ENCODE measurements at places on chromosomes 2 and 18.
A peak's percentile ranks its signal among the peaks of the same experiment; 100 is the strongest.

DNA sequence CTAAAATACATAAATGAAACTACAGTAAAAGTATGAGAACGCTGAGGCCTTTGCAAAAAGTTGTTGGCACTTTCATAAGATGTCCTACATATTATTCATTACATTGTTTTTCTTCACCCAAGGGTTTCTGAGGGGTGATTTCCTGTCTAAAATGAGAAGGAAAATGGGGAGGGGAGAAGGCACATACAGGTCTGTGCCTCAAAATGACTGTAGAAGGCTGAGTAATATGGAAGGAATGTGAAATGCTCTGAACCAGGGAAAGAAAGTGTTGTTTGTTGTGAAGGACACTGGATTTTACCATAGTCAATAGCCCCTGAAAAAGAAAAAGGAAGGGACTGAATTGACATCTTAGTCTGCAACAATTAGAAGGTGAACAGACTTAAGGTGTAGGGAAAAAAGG, 99.5 kb upstream of the RNF152 start:
- no peak for DNase-seq

DNA sequence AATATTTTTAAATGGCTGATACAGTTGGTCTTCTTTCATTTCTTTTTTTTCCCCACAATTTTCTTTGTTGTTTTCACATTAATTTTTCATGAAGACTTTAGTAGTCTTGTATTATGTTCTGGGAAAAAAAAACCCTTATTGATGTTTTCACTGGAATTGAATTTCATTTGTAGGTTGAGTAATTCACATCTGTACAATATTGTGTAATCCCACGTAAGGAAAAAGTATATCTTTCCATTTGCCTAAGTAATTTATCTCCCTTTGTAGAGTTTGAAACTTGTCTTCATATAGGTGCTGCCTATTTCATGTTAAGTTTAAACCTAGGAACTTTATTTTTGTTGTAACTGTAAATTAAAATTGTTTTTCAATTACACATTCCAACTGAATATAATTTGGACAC, 2.0 kb downstream of the DNAJC27 start:
- no peak for DNase-seq

GRCh38 chr2:197304556-197305011, 6.0 kb downstream of the ANKRD44 start:
- no peak for DNase-seq

- DNase-seq = peak; percentile 78
These were observed 2.0 kb upstream of the CHRND start for GRCh38 chr2:232523682-232524597.

GRCh38 chr2:128445523-128445900, 126.8 kb upstream of the HS6ST1 start:
- DNase-seq = no peak

- DNase-seq = no peak
These were observed 46.4 kb upstream of the REEP1 start for GRCh38 chr2:86383844-86384243.

GRCh38 chr2:190858817-190859216, 21.8 kb upstream of the GLS start:
- no peak for DNase-seq

DNA sequence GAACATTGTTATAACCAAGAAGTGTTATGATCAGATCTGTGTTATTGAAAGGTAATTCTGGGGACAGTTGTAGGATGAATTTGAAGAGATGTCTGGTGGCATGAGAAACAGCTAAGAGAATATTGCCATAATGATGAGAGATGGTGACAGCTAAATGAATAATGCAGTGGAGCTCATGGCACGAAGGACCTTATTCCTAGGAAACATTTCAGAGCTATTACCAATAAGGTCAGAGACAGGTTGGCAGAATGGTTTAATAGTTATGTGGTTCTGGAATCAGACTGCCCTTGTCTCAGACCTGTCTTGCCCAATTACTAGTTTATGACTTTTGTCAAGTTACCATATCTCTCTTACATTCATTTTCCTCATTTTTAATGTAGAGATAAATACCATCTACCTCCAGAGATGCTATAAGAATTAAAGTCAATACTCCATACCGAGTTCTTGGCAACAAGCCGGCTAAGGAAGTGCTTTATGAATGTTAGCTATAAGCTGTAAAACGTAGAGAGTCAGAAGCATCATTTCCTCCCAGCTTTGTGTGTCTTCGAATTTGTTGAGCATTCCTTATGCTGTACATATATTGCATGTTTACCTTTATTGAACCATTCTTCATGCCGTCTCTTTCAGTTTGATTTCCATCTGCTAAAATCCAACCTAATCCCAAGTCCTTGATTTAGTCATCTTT, 73.6 kb upstream of the COL5A2 start:
- DNase-seq = no peak

DNA sequence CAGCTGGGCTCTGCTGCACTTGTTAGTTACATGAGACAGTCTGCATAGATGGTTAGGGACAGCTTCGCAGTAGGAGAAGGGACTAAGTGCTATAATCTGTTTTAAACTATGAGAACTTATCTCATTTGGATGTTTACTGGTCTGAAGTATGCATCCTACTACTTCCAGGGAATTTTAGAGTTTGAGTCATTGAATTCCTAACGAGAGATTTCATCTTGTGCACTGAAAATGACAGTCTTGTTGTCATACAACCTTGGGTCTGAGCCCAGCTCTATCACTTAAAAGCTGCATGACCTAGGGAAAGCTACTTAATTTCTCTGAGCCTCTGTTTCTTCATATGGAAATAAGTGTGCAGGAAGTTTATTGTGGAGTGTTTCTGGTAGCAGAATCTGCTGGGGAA, 78.4 kb downstream of the TRIM43 start:
- no peak for DNase-seq

- no peak for DNase-seq
These were observed 83.5 kb downstream of the LDLRAD4 start for GRCh38 chr18:13302040-13302439.

GRCh38 chr2:158270536-158270935, 168.9 kb downstream of the UPP2 start:
- DNase-seq = no peak

GRCh38 chr2:220279840-220280239, 652.4 kb downstream of the SLC4A3 start:
- DNase-seq = no peak

DNA sequence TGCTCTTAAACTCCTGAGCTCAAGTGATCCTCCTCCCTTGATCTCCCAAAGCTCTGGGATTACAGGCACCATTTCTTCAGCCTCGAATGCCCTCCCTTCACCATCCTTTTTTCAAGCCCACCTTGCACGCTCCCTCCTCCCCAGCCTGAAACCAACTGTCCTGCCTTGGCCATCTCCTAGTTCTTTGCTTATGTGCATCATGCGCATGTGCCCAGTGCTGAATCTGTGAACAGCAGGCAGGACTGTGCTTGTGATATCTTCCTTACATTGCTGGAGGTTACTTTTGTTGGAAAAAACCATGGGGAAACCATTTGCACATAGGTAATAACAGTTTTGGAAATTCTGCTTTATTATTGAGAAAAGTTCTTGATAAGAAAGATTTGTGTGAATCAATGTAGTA, 30.2 kb upstream of the CETN1 start:
- DNase-seq = no peak

DNA sequence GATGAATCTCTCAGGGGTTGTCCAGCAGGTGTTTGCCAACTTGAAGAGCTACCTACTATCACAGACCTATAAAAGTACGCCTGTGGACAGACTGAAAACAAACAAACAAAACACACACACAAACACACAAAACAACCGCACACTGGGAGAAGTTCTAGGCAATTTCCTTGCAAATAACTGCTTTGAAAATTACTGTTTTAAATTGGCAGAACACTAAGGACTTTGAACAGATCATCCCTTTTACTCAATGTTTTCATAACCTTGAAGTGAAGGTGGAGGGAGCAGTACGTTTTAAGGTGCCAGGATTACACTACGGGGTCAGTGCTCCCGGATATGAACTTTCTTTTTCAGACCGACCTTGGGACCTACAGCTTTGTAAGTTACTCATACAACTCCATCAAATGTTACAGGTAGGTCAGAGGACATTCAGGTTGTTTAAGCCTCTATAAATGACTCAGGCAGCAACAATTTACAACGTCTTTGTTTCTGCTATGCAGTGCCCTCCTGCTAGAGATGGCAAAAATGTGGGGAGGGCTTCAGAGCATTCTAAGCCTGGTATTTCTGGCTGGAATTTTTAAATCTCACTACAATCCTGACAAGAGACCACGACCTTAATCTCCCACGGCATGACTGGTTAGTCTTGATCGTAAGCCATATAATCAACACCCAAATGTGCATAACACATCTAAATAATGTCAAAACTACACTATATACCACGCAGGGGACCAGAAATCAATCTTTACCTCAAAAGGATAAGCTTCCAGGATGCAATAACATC, 1.4 kb upstream of the SLC20A1 start:
- DNase-seq = no peak

DNA sequence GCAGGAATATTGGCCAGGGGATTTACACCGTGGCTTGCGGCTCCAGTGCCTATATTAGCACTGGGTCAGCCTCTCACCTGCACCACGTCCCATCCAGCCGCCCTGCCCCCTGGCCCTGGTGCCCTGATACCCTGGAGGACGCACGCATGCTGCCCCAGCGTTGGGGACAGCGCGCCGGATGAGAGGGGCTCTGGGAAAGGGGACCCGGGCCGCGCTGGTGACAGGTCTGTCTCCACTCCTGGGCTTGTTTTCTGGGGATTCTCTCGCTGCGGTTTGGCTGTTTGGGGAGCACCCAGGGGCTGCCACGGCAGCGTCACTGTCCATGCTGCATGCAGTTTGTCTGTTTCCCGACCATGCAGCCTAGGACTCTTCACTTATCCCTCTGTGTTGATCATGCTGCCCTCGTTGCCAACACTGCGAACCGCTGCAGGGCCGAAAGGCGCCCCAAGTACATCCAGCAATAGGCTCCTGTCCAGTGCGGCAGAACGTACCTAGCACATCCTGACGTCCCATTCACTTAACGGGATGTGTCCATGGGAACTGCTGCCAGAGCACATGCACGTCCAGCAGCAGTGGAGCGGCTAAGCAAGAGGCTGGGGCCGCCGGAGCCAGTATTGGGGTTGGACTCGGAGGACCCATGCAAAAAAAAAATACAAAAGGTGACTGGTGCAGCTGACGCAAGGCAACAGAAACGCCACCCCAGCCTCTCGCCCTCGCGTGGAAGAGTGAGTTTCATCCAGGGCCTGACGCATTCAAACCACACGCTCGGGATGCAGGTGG, 115.5 kb upstream of the PXDN start:
- DNase-seq = no peak

DNA sequence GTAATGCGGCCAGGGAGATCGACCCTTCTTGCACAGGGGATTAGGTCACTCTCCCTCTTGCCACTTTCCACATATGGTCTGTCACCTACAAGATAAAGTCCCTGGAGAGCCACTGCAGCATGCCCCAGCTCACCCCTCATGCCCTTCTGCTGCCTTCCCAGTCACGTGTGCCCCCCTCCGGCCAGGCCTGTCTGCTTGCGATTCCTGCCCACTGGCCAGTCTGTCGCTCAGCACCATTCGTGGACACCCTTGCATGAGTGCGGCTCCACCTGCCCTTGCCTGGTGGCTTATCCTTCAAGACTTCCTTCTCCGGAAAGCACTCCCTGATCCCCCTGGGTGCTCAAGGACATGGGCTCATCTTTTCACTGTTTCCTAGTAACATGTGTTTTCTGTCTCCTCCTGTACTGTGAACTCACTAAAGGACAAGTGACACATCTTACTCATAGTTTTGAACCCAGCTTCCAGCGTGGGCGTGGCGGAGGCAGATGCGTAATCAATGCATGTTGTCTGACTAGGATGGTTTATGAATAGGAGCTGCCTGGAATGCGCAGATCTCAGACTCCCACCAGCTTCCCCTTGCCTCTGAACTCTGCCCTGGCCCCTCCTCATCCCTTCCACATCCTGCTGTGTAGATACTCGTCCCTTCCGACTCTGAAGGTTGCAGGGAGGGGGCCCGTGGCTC, 7.8 kb upstream of the NT5DC4 start:
- DNase-seq = no peak

DNA sequence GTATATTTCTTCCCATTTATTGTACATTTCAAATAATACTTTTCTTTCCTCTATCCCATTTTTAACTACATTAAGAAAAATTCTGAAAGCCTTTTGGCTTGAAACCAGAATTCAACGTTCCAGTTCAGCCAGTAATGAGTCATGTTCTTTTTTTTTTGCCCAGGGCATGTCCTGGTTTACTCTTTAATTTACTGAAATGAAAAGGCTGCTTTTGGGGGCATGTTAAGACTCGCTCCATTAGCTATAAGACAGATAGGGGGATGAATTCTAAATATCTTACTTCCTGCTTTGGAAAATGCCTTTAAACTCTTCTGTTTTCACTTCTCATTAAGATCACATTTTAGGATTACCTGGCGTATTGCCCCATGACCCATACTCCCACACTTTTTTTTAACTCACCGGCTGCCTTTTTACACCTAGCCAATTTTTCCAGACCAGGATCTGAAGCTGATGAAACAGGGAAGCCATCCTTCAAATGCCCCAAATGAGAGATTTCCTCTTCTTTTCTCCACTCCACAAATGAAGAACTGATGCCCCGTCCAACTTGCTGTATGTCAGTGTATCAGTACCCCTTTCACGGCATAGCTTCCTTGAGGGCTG, 585 bp downstream of the ABCA12 start:
- no peak for DNase-seq

GRCh38 chr18:45958730-45959129, 8.4 kb downstream of the EPG5 start:
- no peak for DNase-seq

DNA sequence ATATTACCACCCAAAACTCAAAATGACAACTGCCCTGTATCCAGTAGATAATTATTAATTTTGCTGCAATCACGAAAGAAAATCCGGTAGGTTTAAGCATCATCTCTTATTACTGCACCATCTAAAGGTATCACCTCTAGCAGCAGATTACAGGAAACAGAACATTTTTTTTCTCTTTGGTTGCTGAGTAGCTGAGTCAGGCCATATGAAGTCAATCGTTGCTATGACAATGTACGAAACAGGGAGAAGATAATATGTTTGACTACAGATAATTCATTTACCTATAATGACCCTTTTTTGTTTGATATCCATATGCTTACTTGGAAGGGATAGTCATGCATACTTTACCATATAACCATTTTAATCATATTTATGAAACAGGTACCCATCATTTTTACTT, 831.6 kb upstream of the CHAC2 start:
- DNase-seq = no peak

DNA sequence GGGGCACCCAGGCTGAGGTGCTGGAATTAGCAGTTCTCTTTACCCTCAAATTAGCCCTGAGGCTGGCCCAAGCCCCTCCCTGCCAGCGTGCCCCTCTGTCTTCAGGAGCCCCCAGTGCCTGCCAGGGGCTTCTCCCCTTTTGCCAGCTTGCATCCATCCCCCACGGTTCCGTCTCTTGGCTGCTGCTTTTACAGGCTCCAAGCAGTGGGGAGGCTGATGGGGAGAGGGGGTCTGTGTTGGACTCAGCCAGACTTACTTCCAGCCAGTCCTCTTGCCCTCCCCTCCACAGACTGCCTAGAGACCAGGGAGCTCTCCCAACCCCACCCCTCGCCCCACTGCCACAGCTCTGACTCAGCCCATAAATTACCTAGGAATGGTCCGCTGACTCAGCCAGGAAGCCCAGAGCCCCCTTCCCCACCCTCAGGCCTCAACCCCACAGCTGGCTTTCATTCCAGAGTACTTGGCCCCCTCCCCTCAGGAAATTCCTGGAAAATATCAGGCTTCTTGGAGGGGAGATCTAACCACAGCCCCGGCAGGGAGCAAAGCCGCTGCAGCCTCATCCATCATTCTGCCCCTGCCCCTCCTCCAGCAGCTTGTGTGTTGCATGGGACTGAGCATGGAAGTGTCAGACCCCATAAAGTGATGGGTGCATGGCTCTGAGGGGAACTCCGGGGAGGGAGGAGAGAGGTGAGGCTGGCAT, 184.6 kb downstream of the ZFP36L2 start:
- peak; percentile 86 for DNase-seq

All from nephron progenitor cell (in vitro differentiated cells).